NCI-H774 (cell line): ENCODE measurements at places on chromosomes 16 and 17.

- no peak for DNase-seq
Observed at GRCh38 chr16:70766176-70766575, 34.8 kb downstream of the VAC14 start.

GRCh38 chr16:30051518-30051917 is 14.0 kb upstream of the ALDOA start:
- DNase-seq, result no peak

GRCh38 chr17:47715669-47716325 is 17.2 kb upstream of the TBX21 start:
- no peak for DNase-seq

DNA sequence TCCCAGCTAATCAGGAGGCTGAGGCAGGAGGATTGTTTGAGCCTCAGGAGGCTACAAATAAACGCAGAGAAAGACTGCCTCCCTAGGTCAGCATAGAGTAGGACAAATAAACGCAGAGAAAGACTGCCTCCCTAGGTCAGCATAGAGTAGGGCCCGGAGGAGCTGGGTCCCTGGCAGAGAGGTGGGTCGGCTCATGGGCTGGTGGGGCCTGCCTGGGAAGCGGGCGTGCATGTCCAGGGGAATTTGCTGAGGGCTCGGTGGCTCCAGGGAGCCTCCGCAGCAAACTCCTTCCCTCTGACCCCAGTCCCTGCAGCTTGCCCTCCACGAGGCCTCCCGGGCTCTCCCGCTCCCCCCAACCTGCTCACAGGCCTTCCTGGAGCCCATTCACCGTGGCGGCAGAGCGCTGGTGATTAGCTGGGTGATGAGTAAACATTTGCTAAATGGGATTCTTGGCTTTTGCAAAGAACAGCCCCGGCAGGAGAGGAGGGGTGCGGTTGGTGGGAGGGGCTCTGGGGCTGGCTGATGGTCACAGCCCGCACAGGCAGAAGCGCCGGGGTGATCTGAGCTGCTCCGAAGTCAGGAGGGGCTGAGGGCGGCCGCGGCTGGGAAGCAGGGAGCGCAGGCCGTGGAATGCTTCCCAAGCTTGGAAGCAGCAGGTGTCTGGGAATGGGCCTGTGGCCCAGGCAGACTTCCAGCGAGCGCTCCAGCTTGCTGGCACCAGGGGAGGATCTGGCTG is 93.1 kb downstream of the RTN4RL1 start:
- DNase-seq, result peak; percentile 11

DNA sequence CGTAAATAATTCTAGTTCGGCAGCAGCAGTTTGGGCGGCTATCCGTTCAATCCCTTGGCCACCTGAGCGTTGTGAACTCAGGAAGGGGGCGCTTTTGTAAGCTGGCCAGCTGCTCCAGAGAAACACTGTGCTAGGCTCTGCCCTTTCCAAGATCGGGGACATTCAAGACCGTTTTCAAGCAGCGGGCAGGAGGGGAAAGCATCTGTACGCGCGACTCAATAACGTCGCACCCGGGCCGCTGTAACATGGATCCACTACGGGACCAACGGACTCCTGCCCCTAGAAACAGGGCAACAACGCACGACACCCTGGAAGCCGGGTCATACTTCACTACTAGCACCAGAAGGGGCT is 463 bp downstream of the TOP2A start:
- peak; percentile 13 for DNase-seq

GRCh38 chr17:39823407-39824054 is 40.6 kb downstream of the IKZF3 start:
- DNase-seq, result no peak

DNA sequence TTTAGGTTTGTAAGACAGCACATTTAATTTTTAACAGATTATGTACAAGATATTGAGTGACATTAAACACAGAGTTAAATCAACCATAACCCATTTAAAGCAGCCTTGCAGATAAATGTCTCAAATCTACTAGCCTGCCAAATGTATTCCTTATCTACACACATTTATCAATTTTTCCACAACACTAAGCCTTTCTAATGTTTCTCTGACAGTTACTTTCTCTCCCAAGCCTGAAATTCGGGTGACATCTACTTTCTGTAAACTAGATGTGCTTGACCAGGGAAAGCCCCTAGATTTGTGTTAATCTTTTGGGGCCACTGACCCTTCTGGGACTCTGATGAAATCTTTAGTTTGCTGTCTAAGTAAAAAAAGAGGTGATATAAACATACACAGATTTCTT is 69.0 kb downstream of the CDH13 start:
- DNase-seq, result no peak

DNA sequence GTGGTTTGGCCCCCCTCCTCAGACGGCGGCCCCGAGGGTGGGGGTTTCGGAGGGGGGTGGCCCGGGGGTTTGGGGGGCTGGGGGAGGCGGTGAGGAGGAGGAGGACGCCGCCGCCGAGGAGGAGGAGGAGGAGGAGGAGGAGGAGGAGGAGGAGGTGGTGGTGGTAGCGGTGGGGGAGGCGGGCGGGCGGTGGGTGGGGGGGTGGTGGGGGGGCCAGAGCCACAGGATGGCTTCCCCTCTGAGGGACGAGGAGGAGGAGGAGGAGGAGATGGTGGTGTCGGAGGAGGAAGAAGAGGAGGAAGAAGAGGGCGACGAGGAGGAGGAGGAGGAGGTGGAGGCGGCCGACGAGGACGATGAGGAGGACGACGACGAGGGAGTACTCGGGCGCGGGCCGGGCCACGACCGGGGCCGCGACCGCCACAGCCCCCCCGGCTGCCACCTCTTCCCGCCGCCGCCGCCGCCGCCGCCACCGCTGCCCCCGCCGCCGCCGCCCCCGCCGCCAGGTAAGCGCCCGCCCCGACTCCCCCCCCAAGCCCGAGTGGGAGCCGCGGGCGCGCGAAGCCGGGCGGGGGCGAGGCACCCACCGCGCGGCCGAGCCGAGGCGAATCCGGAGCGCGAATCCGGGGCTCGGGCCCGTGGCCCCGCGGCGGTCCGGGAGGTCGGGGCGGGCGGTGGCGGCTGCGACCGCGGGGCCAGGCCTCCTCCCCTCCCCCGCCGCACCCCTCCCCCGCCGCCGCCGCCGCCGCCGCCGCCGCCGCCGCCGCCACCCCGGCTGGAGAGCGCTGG is 3.8 kb upstream of the CHD3 start:
- DNase-seq, result no peak

DNA sequence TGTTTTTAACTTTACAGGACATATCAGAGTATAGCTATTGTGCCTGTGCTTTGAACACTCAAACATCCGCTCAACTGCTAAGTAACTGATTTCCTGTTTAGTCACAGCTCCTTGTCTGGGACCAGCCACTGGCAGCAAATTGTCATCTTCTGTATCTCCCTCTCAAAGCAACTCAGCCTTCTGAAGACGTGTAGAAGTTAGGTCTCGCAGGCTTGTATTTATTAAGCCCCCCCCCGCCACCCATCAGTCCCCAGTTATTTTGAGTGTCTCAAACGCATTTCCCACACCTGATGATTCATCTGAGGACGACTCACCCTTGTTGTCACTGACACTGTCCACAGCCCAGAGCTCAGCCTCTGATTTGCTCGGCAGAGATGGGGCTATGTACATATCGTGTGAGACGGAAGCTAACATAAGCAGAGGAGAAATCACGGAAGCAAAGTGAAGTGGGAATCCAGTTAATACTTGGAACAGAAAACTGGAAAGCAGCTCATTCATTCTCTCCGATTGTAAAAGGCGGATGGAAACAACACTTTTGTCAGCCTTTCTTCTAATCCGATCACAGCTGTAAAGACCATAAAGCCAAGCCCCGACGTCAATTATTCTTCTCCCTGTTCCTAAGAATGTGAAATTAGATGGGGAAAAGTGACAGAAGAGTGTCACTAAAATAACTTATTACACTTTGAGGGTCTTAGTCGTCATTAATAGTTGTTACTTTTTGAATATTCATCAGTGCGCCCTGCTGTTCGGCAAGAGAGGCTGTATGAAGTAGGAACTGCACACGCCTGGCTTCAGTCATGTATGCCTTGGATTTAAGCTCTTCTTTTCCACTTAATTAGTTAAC is 64.2 kb downstream of the PITPNC1 start:
- DNase-seq, result peak; percentile 34

GRCh38 chr16:35208001-35208935 is 1748.9 kb downstream of the TP53TG3F start:
- DNase-seq, result no peak
